T-helper 17 cell (primary cell): ENCODE measurements at places on chromosomes 12 and 14. TPM values are rescaled to one million over a fixed set of nuclear protein-coding genes. Genes with fewer than 3 reads are reported as not detected.

The TMEM63C gene
- total RNA-seq = 1.1 TPM

The IAPP gene
- total RNA-seq = not detected

The SIRT4 gene
- 0.45 TPM for total RNA-seq

DNA sequence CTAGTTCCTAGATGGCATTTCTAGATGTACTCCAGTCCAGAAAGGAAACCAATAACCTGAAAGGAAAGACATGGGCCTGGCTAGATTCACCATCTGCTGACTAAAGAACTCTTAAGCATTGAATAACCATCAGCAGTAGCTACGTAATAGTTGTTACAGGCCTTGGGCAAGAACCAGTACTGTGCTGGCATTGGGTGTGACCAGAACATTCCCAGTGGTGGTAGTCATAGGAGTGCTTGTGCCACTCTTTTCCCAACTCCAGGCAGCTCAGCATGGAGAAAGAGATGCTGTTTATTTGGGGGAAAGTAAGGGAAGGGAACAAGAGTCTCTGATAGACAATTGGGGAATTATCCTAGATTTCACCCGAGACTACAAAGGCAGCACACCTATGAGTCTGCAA lies 333.3 kb downstream of the SLC16A7 start:
- DNase-seq = no peak
- peaks cover 2% of the 10 kb centered on the region for H3K36me3 ChIP-seq
- no peak overlapping the region for H3K27ac ChIP-seq
- H3K27me3 ChIP-seq = no peaks in the 10 kb centered on the region
- H3K4me1 ChIP-seq = no peaks in the 10 kb centered on the region

DNA sequence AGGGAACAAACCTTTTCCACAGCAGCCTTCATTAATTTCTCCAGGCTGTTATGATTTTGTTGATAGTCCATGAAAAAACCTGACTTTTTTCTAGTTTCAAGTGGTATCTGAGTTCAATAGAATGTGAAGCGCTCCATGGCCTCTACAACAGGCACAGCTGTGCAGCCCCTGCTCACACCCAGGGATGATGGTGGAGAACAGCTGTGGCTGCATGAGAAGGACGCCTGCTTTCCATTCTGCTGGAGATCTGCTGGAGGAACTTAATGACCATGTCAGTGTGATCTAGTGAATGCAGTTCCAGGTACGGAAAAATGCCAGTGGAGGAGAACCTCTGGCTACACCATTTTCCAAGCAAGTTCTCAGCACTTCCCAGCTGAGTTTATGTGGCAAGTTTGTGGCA lies 80.6 kb downstream of the PIWIL1 start:
- H3K27ac ChIP-seq = no peak overlapping the region
- H3K4me1 ChIP-seq = no peaks in the 10 kb centered on the region
- no peak overlapping the region for H3K4me3 ChIP-seq

DNA sequence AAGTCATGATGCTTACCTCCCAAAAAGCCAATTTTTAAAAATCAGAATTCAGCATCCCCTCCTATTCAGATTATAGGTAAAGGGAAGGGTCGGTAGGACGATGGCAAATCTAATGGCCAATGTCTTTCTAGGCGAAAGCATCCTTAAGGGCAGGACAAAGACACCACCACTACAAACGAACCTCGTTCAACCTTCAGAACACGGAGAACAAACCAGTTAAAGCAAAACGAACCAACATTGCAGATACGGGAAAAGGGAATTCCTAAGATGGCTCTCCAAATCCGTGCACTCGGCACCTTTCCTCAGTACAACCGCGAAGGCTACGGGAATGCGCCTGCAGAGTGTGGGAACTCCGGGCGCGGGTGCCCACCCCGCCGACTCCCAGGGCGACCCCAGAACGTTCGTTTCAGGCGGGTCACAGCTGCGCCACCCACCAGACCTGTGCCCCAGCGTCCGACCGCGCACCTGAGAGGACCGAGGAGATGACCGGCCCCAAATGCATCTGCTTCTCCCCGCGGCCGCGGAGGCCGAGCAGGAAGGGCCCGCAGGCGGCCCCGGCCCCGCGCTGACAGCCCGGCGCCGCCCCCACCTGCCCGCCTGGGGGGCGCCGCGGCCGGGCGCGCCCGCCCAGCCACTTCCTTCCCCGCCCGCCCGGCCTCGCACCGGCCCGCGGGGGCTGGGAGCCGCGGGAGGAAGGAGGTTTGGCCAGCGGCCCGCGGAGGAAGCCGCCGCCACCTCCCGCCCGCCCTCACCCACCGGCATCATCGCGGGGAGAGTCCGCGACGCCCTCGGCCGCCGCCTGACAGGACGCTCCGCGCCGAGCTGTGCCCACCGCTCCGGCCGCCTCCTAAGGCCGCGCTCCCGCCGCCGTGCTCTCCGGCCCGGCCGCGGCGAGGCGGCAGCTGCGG lies 578 bp downstream of the PPP1R13B start:
- H3K27me3 ChIP-seq = no peaks in the 10 kb centered on the region
- peak overlapping the region; percentile 91 for H3K4me3 ChIP-seq
- peak; percentile 29 for DNase-seq
- H3K27ac ChIP-seq = peak overlapping the region; percentile 39

DNA sequence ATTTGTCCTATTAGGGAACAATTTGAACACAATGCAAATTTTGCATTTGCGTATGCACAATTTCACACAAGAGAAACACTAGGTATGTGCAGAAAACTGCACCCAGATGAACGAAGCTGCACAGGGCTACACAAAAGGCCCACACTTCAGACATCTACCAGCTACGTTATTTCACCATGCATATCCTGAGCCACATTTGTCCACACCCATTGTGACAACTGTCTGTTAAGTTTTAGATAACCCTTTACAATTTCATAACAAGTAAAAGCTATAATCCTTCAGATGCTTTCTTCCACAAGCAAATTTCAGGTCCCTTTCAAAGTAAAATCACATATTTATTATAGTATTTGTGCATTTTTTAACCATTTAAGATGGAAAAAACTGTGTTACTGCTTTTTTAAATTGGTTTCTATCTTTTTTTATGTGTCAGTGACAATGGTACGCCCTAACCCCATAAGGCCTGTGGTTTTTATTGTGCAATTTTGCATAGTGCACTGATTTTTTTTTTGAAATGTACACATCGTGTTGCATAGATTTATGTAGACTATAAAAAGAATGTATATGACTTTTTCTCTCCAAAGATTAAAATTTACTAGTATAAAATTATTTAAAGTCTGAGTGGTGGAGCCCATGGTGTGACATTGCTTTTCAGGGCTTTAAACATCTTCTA lies 87.8 kb upstream of the BTG1 start:
- no peaks in the 10 kb centered on the region for H3K36me3 ChIP-seq
- no peak overlapping the region for H3K4me3 ChIP-seq
- H3K27ac ChIP-seq = no peak overlapping the region
- no peaks in the 10 kb centered on the region for H3K4me1 ChIP-seq
- H3K27me3 ChIP-seq = no peaks in the 10 kb centered on the region

DNA sequence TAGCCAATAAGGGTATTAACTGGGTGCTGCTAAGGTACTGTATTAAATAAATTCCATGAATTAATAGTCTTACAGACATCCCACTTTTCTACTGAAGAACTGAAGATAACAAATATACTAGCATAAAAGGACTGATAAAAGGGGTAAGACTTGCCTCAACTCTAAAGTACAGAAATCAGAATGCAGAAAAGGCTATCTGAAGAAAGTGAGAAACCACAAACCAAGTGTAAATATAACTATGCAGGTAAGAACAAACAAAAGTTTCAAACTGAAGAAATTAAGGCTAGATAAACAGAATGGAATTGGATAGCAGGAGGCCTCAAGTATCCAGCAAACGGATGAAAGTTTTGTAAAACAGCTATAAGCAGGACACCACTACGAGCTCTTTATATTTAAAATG lies 29.5 kb downstream of the YAF2 start:
- H3K27me3 ChIP-seq = no peaks in the 10 kb centered on the region
- peak overlapping the region; percentile 14 for H3K27ac ChIP-seq
- no peak for DNase-seq
- H3K4me1 ChIP-seq = peaks cover 6% of the 10 kb centered on the region
- H3K4me3 ChIP-seq = no peak overlapping the region
- peaks cover 6% of the 10 kb centered on the region for H3K36me3 ChIP-seq

DNA sequence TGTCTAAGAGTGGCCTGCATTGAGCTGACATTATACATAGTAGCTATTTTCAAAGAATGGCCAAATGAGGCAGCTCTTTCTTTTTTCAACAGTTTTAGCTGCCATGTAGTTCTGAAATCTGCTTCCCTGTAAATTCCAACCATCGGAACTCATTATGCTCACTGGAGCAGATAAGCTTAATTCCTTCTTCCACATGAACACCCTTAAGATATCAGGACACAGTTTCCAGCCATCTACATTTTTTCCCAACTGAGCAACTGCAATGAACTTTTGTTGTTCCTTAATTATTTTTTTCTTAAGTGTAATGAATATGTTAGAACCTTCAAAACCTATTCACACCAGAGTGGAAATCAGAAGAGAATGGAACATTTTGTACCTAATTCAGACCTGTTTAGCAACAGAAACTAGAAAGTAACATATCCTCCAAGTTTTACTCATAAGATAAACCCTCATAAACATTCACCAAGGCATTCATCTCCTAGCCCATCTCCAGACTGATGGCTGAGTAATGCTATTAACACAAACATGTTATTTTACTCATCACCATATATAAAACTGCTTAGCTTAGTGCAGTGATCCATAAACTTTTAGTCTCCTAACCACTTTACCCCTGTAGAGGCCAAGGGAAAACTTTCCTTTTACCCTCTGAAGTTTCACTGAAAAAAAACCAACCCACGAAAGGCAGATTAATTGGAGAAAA lies 296.1 kb upstream of the SYT1 start:
- no peak overlapping the region for H3K4me3 ChIP-seq
- DNase-seq = no peak
- no peaks in the 10 kb centered on the region for H3K4me1 ChIP-seq
- H3K27me3 ChIP-seq = no peaks in the 10 kb centered on the region
- H3K36me3 ChIP-seq = no peaks in the 10 kb centered on the region
- no peak overlapping the region for H3K27ac ChIP-seq

DNA sequence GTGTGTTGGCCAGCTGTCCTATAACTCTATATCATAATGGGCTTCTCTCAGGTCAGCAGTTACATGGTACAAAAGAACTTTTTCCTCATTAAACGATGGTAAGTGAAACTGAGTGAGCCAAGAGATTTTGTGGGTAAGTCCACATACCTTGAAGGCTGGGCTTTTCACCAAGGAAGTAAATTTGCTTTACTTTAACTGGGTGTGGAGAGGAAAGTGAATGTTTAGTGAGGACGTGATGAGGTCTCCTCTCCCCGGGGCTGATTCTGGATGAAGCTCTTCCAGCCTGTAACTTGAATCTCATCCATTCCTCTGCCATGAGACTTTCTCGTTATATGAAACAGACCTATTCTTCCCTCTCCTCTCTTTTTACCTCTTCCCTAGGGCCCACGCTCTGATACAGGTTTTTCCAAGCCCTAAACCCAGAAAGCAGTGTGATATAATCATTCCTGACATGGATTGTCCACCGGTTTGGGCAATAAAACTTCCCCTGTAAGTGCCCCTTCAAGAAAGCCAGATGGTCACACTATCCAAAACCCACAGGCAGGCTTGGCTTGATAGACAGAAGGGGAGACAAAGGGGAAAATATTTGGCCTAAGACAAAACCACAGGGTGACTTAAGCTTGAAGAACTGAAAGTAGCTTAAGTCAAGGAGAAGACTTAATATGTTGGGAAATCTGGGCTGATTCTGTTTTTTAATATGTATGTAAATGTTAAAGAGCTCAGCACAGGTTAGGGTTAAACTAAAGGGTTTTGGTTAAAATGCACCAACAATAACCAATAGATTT lies 50.3 kb downstream of the CIT start:
- no peaks in the 10 kb centered on the region for H3K27me3 ChIP-seq
- H3K27ac ChIP-seq = no peak overlapping the region
- no peak overlapping the region for H3K4me3 ChIP-seq
- DNase-seq = no peak
- H3K36me3 ChIP-seq = no peaks in the 10 kb centered on the region

DNA sequence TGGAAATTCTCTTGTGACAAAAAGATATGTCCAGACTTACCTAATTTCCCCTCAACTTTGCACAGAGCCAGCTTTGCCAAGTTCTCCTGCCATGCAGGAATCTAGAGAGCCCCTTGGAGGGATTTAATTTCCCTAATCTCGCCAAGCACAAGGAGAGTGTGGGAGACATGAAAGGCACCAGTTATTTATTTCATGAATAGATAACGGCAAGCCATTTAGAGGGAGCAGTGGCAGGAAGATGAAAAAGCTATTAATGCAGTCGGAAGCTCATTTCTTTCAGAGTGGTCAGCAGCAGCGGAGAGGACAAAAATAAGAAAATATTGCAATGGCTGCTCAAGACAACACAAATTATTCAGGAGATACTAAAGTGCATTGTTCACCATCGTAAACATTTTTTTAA lies 150.9 kb upstream of the WSCD2 start:
- no peak overlapping the region for H3K27ac ChIP-seq
- no peaks in the 10 kb centered on the region for H3K4me1 ChIP-seq
- no peaks in the 10 kb centered on the region for H3K36me3 ChIP-seq
- peaks cover 71% of the 10 kb centered on the region for H3K27me3 ChIP-seq

DNA sequence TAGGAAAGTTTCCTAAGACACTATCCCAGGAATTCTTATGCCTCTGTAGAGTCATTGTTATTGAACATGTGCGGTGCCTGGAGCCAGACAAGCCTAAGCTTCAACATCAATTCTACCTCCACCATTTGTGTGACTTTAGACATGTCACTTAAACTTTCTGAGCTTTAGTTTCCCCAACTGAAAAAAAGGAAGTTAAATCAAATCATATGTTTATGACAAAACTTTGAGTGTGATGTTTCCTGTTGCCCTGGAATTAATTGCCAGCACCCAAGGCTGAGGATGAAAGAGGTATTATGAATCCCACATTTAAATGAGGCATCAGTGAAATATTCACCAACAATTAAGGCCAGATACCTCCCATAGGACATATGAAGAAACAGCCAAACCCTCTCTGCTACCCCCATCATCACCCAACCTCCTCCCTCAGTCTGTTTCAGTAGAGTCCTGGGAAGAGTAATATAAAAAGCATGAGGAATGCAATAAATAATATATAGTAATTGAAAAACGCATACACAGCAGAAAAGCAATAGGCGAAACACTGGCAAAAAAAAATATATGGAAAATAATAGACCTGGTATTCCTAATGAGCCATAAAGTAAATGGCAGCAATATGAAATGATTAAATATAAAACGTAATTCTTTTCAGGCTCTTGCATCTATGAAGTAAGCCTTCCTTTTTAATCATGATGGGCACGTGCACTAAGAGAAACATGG lies 182.0 kb upstream of the DCN start:
- H3K27ac ChIP-seq = no peak overlapping the region
- DNase-seq = no peak
- H3K4me3 ChIP-seq = no peak overlapping the region
- H3K4me1 ChIP-seq = peaks cover 6% of the 10 kb centered on the region
- H3K27me3 ChIP-seq = peaks cover 24% of the 10 kb centered on the region

DNA sequence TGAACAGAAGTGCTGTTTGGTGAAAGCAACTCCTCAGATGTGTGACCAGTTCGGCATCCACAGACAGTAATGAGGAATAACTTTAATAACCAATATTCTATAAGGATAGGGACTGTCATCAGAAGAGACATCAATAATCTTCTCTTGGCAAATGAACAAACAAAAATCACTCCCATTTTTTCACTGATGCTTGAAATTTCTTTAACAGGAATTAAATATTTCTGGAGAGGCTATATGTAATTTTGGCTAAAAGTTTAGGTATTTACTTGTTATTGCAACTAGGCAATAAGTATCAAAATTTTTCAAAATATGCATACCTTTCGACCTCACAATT lies 121.6 kb upstream of the EEA1 start:
- H3K4me3 ChIP-seq = no peak overlapping the region
- H3K4me1 ChIP-seq = peaks cover 3% of the 10 kb centered on the region
- H3K27ac ChIP-seq = no peak overlapping the region
- H3K36me3 ChIP-seq = peaks cover 5% of the 10 kb centered on the region
